Activated naive CD4-positive, alpha-beta T cell (primary cell): ENCODE measurements at places on chromosomes 5 and 9.
A peak's percentile ranks its signal among the peaks of the same experiment; 100 is the strongest.

DNA sequence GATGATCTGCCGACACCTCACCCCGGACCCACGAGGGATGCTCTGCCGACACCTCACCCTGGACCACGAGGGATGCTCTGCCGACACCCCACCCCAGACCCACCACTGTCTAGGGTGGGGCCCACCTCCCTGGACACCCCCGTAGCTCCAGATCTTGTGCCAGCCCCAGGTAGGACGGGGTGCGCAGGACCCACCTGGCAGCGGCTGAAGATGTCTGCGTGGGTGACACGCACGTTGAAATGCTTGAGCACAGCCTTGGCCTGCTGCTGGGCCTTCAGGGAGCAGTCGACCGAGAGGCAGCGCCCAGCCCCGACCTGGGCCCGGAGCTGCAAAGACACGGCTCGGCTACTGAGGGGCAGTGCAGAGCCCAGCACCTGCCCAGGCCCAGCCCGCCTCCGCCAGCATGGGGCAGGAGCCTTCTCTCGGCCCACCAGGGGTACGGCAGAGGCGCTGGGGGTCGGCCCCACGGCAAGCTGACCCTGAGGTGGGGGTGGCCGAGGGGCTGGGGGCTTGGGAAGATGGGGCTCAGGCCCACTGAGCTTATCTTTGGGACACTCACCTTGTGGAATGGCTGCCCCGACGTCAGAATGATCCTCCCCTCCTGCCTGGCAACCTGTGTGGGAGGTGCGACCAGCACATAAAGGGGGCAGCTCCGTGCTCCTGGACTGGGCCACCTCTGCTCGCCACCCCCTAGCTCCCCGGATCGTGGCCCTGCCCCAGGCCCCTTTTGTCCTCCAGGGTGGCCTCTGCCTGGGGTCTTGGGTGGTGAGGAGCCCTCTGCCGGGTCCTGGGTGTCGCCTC, 21.7 kb upstream of the NRARP start:
- no peak for DNase-seq

DNA sequence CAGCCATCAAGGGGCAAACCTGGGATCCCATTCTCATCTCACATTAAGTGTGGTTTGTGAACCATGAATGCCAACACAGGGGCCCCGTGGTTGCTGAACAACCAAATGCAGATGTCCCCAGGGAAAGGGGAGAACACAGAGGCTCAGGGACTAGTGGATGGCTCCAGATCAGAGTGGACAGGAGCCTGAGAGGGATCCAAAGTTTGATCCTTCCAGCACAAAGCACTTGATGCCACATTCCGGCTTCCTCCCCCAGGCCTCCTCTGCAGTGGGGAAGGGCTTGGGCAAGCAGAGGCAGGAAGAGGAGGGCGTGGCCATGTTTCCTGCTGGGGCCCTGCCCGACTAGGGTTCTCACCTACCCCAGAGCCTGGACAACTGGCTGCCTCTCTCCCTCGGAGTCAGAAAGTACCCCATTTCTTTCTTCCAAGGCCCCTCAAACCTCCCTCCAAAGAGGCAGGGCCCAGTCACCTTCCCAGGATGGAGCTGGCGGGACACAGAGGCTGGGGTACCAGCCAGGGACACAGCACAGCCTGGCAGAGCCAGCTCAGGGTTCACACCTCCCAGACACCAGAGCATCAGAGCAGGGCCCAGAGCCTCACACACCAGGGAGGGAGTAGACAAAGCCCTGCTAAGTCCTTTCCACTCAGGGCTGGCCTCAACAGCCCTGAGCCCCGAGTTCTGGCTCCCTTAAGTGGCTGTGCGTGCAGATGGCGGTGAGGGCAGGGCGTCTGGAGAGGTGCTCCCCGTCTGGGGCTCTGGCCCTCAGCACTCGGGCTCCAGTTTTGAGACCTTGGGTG, 4.3 kb upstream of the RNF44 start:
- DNase-seq = peak; percentile 40

DNA sequence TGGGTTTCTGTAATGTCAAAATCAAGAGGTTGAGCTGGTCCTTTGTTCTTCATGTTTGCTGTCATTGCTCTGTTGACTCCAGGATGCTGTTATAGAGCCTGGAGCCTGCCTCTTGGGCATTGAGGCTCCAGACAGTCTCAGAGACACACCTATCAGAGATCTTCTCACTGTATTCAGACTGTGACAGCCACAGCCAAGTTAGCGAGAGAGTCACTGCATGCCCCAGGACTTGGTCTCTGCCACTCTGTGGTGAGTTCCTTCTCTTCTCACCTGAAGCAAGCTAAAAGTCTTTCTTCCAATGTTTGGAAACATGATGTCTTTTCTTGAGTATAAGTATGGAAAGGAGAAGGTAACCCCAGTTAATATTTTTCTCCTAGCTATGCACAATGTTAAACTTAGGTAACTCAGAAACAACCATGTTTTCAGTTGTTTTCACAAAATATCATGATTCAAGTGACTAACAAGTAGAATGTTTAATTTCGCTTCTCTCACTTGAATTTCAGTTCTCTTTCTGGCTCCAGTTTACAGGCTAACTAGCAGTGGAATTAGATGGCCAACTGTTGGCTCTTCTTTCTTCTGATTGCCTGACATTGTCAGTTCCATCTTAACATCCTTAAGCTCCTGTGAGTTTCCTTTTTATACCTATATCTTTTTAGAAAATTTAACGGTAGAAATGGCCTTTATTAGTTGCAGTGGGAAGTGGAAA, 20.6 kb upstream of the ZFYVE16 start:
- no peak for DNase-seq

DNA sequence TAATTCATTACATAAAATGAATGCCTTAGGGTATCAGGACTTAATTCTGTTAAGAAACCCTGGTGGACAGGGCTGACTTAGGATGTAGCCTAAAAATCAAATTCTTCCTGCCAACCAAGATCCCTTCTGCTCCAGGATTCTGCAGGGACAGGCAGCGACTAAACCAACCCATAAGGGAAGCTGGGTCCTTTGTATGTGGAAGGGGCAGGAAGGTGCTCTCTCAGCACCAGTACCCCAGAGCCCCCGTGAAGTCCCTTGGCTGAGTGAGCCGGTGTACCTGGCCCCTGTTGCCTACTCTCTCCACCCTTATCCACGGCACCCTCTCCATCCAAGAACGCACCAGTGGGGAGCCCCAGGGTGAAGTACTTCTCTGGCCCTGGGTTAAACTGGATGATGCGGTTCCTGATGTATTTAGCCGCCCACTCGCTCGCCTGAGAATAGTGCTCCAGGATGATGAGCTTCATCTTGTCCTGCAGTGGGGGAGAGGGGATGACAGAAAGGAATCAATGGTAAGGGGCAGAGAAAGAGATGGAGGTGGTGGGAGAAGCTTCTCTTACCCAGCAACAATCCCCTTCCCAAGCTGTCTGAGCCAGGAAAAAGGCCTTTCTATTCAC, 1.1 kb downstream of the GNPDA1 start:
- DNase-seq = no peak

DNA sequence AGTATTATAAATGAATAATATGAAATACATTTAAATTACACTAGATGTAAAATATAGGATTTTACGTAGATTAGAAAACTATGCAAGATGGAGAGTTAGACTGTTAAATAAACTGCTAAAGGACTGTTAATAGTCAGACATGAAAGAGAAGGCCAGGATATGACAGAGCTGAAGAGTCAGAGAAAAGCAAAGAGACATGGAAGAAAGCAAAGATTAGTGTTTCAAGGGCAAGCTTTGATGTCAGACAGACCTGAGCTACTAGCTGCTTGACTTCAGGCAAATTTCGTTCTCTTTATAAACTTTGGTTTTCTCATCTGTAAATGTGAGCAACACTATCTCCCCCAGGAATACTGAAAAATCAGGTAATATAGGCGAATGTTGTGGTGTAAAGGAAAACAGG, 161.3 kb downstream of the RAPGEF6 start:
- DNase-seq = no peak

DNA sequence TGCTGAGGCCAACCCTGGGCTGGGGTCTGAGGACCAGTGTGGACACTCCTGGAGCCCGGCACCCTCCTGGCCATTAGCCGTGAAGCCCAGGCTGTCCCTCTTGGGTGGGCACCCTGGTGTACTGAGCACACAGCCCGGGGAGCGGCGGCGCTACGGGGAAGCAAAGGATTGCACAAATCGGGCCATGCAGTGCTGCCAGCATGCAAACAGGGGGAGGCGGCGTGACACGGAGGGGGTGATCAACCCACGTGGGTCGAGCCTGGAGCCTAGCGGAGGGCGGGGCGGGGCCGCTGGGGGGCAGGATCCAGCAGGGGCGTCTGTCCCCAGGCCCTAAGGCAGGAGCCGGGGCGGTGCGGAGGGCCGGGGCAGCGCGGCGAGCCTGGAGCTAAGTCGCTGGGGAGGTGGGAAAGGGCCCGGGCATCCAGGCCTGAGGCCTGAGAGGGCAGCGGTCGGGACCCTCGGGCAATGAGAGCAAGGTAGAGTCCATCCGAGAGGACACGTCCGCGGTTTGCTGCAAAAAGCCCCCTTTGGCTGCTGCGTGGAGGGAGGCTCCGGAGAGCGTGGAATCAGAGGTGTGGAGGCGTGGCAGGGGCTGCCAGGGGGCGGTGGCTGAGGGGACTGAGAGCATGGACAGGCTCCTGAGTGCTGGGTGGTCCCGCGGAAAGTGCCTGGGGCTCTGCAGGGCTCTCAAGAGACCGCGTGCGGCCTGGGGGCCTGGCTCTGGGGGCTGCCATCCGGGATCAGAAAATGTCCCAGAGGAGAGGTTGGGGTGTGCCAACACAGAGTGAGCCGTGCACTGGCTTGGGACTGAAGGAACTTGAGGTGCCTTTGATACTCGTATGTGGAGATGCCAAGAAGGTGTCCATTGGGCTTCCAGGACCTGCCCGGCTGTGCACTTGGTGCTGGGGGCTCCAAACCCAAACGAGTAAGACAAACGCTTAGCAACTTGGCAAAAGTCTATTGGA, 94.2 kb downstream of the BARX1 start:
- no peak for DNase-seq

- no peak for DNase-seq
These were observed 296.8 kb downstream of the PDE4D start for GRCh38 chr5:59596586-59597350.

GRCh38 chr5:141149812-141150211, at the start of gene PCDHB6:
TSS of gene PCDHB6 (plus strand) at chr5:141150057. CDS start at chr5:141150258, 201 bp downstream.
- DNase-seq = no peak

- no peak for DNase-seq
These were observed 409.3 kb upstream of the SLC24A2 start for GRCh38 chr9:20197976-20198685.

GRCh38 chr5:66180282-66181155, 36.4 kb downstream of the SREK1 start:
- DNase-seq = no peak

DNA sequence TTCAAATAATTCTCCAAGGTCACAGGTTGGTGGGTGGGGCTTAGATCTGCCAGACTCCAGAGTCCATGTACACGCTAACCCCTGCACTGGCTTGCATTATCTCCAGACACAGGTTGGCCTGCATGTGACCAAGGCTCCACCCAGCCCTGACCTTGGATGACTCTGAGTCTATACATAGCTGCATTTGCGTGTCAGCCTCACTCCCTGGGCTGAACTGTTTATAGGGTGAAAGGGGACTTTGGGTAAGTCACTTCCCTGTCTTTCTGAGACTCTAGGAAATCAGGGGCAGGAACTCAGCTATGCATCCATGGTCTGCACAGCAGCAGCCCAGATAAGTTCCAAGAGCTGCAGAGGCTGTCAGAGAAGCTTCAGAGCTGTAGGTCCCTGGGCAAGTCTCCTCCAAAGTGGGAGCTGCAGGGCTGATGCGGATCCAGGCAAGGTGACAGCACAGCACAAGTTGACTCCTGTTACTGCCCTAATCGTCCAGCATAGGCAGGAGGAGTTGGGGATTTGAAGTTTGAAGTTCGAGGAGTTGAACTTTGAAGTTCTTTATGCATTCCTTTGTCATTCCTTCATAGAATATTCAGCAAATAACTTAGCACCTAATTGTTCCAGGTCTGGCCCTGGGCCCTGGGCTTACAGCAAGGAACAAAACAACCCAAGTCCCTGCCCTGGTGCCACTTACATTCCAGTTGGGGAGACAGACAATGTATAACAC, 53.4 kb downstream of the SLC22A5 start:
- DNase-seq = no peak

DNA sequence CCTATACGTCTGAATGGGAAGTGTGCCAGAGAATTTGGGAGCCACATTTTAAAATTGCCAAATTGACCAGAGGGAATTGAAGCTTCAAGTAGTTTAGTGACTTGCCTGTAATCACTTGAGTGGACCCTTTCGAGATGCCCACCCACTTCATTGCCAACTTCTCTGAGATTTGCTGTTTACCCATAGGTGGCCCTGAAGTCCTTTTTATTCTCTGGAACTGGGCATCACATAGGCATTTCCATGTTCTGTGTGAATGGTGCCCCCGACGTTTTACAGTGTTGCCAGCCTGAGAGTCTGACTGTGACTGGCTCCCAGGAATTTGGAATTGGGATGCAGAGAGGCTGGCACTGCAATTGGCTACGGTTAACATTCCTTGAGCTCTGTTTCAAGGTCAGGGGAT, 158.6 kb downstream of the SEMA6A start:
- DNase-seq = no peak

- DNase-seq = no peak
These were observed 762.3 kb downstream of the PRELID2 start for GRCh38 chr5:145072889-145073288.

DNA sequence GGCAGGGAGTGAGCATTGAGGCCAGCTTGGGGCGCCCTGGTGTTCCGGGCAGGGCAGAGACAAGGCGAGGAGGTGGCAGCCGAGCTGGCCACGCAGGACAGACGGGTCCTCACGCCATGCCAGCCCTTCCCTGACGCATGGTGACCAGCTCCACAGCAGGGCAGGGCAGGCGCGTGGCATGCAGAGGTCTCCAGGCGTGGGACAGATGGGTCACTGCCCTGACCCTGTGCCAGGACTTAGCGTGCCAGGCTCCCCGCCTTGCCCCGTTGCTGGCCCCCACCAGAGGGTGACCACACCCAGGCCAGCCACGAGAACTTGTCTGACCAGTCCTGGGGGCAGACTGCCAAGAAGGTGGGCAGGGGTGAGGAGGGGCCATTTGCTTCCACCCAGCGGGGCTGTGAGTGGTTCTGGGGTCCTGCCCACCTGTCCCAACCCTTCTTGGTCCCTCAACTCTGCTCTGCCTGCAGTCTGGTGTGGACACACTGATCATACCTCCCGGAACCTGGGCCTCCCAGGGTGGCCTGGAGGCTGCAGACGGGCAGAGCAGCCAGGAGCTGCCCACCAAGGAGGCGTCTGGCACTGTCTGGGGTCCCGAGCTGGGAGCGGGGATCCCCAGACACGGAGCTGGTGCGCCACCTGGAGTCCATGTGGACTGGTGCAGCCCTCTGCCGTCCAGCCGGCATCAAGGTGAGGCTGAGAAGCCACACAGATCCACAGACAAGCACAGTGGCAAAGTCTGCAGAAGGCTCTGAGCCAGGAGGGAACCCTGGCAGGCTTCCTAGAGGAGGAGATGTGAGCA, at the start of gene RNF224:
Gene RNF224 (plus strand): TSS at position 449 of the 799 bp plus-strand sequence. CDS start 834 bp downstream, outside the sequence.
- peak; percentile 51 for DNase-seq

DNA sequence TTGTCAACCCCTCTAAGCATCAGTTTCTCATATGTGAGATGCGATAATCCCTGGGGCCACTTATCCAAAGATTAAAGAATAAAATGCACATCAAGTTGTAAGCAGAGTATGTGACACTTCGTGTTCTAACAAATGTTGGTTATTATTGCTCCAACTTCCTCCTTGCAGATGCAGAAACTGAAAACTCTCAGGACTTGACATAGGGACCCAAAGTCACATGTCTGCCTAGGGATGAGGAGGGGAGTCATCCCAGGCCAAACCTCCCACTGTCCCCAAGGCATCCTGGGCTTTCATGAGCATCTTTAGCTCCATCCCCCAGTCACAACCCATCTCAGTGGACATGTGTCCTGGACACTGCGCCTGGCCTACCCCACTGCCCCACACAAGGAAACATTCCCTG, 27.5 kb upstream of the SYK start:
- DNase-seq = no peak
